ENCODE measurements at places on chromosomes 1 and 21.
A peak's percentile ranks its signal among the peaks of the same experiment; 100 is the strongest.

GRCh38 chr1:210407207-210407886, 78.6 kb downstream of the HHAT start:
- DNase-seq: peak; percentile 70

DNA sequence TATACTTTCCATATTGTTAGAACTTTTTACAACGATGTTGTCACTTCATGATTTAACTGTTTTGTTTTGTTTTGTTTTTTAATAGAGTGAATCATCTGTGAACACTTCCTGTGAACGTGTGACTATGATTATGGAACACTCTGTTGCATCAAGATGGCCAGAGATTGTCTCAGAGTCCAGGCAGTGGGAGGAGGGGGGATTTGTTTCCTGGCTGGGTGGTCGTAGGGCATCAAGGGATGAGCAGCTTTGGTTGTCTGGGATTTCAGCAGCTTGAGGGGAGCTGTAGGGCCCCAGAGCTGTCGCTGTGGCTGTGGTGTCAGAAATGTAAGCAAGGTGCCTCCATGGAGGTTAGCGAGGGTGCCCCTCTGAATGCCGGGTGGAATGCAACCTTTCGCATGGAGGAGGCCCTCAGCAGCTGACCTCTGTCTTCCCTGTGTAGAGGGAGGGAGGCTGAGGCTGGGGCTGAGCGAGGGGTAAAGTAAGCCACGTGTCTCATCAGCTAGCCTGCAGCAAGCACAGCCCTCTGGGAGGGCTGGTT, 21.4 kb downstream of the NEK2 start:
- DNase-seq: no peak

- no peak for DNase-seq
Observed at GRCh38 chr1:159444511-159444910, 5.0 kb downstream of the OR10J1 start.

- DNase-seq: no peak
Observed at GRCh38 chr1:34911465-34911864, 18.0 kb downstream of the DLGAP3 start.

- peak; percentile 4 for DNase-seq
Observed at GRCh38 chr1:13699510-13699909, 478 bp upstream of the PRDM2 start.

DNA sequence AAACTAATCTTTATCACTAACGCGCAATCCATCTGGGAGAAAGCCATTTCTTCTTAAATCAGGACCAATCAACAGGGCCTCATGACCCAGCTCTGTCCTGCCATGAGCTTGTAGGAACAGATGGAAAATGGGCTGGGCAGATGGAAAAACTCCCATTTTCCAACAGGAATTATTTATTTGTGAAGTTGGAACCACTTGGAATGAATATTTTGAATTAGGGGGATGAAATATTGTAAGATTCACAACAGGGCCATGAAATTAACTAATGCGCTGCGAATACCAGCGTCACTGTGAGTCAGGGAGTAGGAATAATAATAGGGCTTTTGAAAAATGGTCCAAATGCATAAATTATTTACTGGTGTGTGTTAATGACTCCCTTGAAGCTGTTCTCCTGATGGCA, 53.1 kb upstream of the CYP2J2 start:
- DNase-seq: no peak

- peak; percentile 37 for DNase-seq
Observed at GRCh38 chr1:51504806-51505525, 14.1 kb downstream of the EPS15 start.

DNA sequence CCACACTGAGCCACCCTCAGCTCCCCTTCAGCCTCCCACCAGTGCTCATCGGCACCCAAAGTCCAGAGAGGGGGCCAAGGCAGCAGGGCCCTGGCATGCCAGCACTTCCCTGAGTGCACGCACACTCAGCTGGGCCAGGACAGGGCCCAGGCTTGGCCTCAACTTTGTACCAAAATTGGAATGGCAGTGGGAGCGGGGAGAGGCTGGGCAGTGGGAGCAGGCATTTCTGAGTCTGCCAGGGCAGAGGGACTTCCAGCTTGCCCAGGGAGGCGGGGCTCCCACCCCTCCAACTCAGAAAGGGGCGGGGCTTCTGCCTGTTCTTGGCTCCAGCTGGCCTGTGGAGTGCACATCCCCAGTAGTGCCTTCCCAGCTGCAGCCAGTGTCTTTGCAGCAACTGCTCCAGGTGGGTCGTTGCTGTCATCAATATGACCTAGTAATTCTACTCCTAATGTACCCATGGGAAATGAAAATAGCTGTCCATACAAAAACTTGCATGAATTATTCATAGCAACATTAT, 10.3 kb upstream of the SNX7 start:
- DNase-seq: no peak

DNA sequence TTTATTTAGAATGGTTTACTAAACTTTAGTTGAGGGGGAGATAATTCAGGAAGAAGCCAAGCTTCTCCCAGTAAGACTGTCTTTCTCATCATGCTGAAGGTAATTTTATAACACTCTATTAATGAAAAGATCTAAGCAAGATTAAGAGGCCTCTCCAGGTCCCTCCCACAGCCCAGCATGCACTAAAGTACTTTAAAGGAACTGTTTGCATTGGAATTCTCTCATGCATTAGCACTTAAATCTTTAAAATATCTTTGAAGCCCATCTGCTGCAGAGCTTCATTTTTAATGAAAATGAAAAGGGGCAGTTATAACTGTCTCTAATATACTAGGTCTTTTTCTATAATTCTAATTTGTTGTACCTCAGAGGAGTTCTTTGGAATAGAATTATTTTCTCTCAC, 1379.1 kb upstream of the ADGRL4 start:
- DNase-seq: no peak

Data from stimulated activated CD4-positive, alpha-beta T cell treated with anti-CD3 and anti-CD28 coated beads, Interleukin-1b, Interleukin-23, amount 100 ng/mL, for 48 hours (primary cell).